Astrocyte (in vitro differentiated cells and primary cell): ENCODE measurements at places on chromosomes 2 and 18. TPM values are rescaled to one million over a fixed set of nuclear protein-coding genes. Genes with fewer than 3 reads are reported as not detected.

Gene TRABD2A
- 2.6 and 3.2 TPM in 2 replicates for total RNA-seq

DNA sequence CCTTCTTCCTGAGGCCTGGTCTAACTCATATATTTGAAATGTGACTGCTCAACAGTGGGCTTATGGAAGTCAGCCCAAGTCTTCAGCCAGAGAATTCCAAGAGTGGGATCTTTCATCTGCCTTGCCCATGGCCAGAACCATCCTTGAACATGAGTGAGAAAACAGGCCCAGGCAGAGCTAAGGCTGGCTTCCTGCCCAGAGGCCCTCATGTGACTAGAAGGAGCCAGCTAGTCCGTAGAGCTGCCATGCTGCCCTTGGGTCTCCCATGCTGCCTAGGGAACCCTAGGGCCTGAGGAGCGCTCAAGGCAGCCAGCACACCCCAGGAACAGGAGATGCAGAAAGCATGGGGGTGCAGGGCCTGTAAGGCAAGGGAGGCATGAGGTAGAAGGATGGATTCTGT lies 203.6 kb downstream of the FHOD3 start:
- no peak for DNase-seq

Gene CD207
- not detected in 2 replicates for total RNA-seq

DNA sequence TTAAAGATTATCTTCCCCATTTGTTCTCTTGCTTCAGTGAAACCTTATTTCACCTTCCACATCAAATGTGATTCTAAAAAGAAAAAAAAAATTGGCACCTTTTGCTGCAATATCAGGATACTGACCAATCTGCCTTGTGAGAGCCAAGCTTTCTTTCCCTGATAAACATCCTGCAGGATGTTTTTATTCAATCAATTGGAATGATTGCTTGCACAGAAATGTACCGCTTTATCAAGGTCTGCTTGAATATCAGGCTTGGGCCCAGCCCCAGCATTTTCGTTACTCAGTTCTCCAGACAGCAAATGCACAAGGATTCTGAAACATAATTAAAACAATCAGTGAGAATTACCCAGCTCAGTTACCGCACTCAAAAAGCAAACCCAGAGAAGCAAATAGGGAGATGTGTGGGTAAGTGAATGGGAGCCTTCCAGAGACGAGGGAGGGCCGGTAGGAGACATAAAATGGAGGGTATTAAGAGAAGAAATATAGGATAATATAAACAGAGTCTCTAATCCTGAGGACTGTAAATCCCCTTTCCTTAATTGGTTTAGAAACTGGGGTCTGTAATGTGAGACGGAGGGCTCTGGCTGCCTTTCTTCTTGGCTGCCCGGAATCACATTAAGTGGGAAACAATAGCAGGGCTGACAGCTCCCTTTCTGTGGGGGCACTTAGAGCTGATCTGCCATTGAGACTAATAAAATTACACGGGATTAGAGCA lies 291.8 kb downstream of the ICOS start:
- no peak for DNase-seq

Gene POTEC
- not detected in 2 replicates for total RNA-seq

- DNase-seq = no peak
Observed at GRCh38 chr2:172280571-172281361, 146.6 kb upstream of the ITGA6 start.
